Activated T-cell treated with anti-CD3 and anti-CD28 coated beads, Interleukin-2, amount 50 U/mL, for 72 hours (primary cell): ENCODE measurements at places on chromosomes 5 and 9.
A peak's percentile ranks its signal among the peaks of the same experiment; 100 is the strongest.

- no peak for DNase-seq
Observed at GRCh38 chr5:3878267-3878666, 282.6 kb downstream of the IRX1 start.

- no peak for DNase-seq
Observed at GRCh38 chr5:39151745-39152144, 67.6 kb downstream of the FYB1 start.

GRCh38 chr5:131262953-131263541 lies 806 bp upstream of the CDC42SE2 start:
- no peak for DNase-seq

DNA sequence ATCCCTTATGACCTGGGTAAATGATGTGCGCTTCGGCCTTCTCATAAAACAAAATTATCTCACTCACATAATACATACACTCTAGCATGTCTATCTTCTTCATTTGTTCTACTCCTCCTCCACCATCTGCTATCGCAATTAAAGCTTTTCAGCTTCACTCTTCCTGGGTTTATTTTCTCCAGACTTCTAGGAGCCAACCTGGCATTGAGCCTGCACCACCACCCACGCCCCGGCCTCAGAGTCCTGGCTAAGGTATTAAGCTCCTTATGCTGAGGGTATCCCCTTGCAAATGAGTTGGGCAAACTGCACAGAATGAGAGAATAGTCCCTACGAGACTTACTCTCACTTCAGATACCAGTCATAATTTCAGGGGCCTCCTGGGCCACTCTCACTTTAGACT lies 236.1 kb upstream of the CDH12 start:
- no peak for DNase-seq

- DNase-seq, result no peak
Observed at GRCh38 chr5:137122075-137122474, 377.1 kb downstream of the SPOCK1 start.

- DNase-seq, result no peak
Observed at GRCh38 chr5:69271376-69271775, 36.7 kb downstream of the CDK7 start.

GRCh38 chr5:135147294-135148090 lies 113.5 kb upstream of the PITX1 start:
- no peak for DNase-seq

GRCh38 chr5:160959804-160960203 lies 107.8 kb upstream of the ATP10B start:
- peak; percentile 21 for DNase-seq

DNA sequence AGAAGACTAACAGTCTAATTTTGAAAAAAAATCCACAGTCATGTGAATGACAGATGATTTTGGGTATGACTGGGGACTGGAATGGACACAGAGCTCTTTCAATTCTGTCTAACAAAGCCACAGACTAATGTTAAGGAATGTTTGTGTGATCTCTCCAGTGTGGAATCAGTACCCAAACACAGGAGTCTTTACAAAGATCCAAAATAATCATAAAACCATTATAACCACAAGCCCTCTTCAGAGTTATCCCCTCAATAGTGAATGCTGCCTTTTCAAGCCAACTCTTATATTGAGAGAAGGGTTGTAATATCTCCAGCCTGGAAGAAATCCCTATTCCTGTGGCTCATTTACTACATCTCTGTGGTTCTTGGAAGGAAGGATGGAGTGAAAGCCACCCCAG lies 552.0 kb upstream of the CLINT1 start:
- DNase-seq, result no peak

DNA sequence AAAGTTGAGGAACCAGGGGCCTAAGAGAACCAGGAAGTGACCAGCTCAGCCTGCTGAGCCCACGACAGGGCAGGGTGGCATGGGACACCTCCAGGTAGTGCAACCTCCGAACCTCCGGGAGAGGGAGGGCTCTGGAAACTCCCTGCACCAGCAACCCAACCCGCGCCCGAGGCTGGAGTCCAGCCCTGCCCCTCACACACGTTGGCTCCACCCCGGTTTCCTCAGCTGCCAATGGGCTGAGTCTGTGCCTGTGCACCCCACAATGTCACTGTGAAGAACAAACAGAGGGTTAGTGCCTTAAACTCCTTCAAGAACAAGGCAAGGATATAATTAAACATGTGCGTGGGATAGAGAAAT lies 17.0 kb upstream of the UNC5A start:
- no peak for DNase-seq

DNA sequence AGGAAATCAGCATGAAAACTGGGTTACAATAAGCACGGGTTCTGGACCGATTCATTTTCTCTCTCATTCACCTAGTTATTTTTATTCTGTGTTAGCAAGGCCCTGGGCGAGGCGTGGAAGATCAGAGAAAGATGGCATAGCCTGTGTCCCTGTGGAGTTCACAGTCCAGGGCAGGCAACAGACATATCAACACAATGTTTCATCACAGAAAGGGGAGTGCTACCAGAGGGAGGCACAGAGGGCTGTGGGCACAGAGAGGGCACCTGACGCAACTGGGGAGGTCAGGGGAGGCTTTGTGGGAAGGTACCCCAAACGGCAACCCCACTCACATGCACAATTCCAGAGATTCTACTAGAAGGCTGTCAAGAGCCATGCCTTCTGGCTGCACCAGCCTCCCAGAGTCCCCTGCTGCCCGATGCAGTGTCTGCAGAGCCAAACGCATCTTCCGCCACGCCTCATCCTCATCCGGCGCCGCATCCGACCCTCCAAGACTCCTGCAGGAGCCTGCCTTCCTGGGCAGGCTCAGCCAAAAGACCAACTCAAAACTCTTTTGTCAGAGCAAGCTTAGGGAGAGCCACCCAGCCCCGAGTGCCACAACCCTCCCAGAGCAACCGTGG lies 1.4 kb downstream of the FAM193B start:
- no peak for DNase-seq

DNA sequence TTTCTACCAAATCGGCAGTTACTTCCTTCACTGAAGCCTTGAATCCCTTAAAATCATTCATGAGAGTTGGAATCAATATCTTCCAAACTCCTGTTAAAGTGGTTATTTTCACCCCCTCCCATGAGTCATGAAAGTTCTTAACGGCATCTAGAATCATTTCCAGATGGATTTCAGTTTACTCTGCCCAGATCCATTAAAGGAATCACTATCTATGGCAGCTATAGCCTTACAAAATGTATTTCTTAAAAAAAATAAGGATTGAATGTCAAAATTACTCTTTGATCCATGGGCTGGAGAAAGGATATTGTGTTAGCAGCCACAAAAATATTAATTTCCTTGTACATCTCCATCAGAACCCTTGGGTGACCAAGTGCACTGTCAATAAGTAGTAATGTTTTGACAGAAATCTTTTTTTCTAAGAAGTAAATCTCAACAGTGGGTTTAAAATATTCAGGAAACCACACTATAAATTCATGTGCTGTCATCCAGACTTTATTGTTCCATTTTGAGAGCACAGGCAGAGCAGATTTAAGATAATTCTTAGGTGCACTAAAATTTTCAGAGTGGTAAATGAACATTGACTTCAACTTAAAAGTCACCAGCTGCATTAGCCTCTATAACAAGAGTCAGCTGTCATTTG lies 767.7 kb downstream of the DTWD2 start:
- no peak for DNase-seq

- no peak for DNase-seq
Observed at GRCh38 chr5:82560561-82560960, 282.4 kb upstream of the RPS23 start.

DNA sequence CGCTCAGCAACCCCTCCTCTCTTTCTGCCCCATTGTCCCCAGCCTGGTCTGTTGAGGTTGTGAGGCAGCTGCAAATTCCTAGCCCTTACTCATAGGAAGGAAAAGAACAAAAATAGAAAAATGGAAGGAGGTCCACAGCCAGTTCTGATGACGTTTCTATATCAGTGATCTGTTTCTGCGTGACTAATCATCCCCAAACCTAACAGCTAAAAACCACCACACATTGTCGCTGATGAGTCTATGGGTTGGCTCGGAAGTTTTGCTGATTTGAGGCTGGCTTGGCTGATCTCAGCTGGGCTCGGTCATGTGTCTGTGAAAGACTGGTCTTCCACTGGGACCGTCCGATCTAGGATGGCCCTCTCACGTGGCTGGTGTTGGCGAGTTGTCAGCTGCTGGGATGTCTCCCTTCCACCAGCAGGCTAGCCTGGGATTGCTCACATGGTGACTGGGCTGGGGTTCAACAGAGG lies 200.6 kb upstream of the ZNF618 start:
- DNase-seq, result no peak

DNA sequence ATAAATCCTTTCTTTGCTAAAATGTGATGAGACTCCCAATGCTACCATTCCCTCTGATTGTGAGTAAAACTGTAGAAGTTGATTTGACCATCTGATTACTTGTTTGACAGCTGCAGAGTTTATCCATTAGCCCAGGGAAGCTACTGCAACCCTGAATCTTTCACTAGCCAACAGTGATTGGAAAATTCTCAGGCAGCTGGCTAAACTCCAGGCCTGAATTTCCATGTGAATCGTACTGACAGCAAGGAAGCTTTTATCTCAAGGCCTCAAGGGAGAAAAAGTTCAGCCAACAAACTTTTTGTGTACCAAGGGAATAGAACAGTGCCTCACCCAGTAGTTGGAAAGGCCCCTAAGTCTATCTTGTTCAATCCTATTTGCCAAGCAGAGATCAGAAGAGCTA lies 246.7 kb upstream of the TRPM3 start:
- no peak for DNase-seq

DNA sequence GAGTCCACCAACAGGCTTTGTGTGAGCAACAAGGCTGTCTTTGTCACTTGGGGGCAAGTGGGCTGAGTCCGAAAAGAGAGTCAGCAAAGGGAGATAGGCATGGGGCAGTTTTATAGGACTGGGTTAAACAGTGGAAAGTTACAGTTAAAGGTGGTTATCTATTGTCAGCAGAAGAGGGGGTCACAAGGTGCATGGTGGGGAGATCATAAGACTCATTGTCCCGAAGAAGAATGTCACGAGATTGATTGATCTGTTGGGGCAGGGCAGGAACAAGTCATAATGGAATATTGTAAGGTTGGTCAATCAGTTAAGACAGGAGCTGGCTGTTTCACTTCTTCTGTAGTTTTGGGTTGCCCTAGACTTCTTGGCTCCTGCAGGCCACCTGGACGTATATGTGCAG lies 7.6 kb upstream of the HMGCS1 start:
- DNase-seq, result no peak

DNA sequence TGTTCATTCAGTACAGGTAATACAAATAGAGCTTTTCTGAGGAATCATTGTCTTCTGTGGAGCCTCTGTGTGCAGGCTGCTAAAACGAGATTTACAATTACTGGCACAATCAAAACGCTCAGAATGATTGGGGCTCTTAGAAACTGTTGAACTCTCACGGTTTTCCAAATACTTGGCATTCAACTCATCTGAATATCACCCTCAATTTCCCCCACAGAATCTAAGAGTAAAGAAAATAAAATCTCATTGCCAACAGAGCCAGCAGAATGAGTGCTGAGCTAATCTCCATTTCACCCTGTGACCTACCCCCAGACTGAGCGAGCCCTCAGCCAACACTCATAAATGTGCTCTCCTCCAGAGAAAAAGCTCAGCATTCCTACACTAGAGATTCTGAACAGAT lies 35.3 kb upstream of the TMED7 start:
- no peak for DNase-seq

GRCh38 chr5:98341038-98342032 lies 432.1 kb upstream of the RGMB start:
- no peak for DNase-seq

DNA sequence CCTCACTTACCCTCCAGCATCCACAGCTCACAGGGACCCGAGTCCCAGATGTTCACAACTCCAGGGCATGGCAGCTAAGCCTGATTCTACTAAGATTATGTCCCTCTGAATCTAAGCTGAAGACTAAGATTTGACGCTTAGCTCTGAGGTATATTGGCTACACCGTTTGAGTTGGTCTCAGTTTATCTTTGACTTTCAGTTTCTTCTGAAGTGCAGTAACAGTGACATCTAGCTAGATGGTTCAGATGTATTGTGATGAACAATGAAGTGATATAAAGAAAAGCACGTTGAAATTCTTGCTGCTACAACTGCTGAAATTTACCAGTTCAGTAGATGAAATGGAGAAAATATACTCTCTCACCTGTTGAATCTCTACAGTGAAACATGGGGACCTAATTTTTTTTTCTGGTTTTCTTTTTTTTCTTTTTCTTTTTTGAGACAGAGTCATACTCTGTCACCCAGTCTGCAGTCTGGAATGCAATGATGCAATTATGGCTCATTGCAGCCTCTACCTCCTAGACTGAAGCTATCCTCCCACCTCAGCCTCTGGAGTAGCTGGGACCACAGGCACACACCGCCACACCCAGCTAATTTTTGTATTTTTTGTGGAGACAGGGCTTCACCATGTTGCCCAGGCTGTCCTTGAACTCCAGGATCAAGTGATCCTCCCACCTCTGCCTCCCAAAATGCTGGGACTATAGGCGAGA lies 15.7 kb downstream of the RFK start:
- no peak for DNase-seq

DNA sequence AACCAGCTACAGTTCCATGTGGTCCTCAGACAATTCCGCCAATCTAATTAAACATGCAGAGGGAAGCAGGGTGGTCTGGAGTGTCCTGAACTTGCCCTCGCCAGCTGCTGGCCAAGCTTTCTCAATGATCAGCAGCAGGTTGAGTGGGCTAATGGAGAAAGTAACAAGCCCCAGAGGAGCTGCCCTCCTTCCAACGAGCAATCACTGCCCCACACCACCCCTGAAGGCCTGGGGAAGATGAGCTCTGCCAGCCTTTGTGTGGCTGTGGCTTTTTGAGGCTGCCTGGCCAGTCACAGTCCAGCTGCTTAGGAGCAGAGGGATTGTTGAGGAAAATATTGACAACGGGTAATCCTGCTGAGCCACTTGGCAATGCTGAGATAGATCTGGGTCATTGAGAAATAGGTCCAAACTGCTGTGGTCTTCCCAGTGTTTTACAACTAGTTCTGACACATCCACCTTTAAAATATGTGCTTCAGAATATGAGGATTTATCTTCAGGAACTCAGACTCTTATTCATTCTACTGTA lies 107.3 kb downstream of the CD180 start:
- DNase-seq, result no peak

GRCh38 chr5:32964261-32964660 lies 253.1 kb downstream of the NPR3 start:
- no peak for DNase-seq

GRCh38 chr5:68415177-68416085 lies 199.9 kb downstream of the PIK3R1 start:
- no peak for DNase-seq

DNA sequence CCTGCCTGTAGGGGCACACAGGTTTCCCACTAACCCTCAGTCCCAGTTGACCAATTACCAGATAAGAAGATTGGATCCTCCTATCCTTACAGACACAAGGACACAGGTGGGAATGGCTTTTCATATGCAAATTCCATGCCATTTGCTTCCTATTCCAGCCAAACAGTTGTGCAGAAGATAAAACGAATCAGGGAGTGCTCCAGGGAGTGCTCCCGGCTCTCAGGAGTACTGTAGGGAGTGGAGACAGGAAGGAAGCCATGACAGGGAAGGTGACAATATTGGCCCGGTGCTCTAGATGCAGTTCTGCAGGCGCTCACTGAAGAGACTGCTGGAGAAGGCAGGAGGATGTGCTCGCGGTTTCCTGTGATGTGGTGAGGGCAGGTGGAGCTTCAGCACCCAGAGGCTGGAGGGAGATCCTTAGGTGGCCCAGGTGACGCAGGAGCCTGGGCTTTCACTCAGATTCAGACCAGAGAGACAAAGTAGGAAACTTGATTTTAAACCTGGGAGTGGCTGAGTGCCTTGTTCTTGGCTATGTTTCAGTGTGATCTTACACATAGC lies 260.0 kb downstream of the AUH start:
- peak; percentile 94 for DNase-seq

- DNase-seq, result peak; percentile 65
Observed at GRCh38 chr5:79560771-79561524, 47.0 kb upstream of the HOMER1 start.

- DNase-seq, result no peak
Observed at GRCh38 chr9:21081999-21082398, 4.3 kb upstream of the IFNB1 start.
